ENCODE measurements at places on chromosomes 5 and 9.
A peak's percentile ranks its signal among the peaks of the same experiment; 100 is the strongest.

GRCh38 chr5:71899865-71900342 is 180.8 kb downstream of the CARTPT start:
- DNase-seq, result peak; percentile 51

DNA sequence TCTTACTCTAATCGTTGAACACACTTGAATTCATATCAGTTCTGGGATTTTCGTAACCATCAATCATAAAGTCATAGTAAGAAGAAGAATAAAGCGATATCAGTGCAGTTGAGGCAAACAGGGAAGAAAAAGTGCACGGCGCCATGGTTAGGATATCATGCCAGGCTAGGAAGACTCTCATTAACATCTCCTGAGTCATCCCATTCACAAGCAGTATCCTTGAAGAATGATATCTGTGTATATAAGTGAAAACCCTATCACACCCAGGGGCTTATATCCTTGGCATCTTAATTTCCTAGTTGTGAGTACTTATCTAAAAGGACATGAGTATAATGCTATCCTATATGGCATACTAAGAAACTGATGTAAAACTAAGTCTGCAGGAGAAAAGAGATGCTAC is 38.6 kb downstream of the NFIB start:
- DNase-seq, result no peak

DNA sequence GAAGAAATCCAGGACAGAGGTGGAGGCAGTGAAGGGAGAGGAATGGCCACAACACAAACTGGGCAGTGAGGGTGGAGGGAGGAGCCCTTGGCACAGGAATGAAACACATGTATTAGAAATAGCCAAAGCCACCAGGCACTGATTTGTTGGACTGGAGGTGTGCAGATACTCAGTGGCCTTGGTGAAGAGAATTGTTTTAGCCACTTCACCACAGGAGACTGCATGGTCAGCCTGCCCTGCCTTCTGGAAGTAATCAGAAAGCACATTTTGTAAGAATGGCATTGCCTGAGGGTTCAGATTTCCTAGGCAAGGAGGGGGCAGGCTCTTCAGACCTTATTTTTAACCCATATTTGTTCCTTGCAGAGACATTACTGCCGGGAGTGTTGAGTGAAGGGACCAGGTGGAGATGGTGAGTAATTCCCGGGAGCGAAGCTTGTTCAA is 2.2 kb downstream of the SGCD start:
- peak; percentile 64 for DNase-seq

- peak; percentile 20 for DNase-seq
Measured at GRCh38 chr9:69573651-69574050, 98.5 kb downstream of the APBA1 start.

GRCh38 chr5:121151534-121151933 is 687.4 kb downstream of the PRR16 start:
- no peak for DNase-seq

DNA sequence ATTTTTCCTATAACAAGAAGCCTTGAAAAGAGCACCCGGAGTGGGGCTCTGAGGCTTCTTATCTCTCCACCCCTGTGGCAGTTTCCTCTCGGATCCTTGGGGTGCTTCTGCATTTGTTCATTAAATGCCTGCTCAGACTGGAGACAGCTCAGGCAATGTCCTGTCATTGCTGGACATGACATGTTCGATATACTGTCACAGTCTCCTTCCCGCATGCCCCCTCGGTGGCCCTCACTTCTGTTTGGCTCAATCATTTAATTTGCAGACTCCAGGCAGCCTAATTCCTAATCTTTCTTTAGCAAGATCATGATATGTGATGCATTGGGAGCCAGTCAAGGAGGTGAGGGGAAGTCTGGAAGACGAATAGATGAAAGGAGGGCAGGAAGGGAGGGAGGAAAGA is 37.5 kb upstream of the CPEB4 start:
- no peak for DNase-seq

- DNase-seq, result no peak
Measured at GRCh38 chr9:136270173-136270705, 24.6 kb upstream of the QSOX2 start.

GRCh38 chr9:1713841-1714240 is 301.3 kb upstream of the SMARCA2 start:
- DNase-seq, result no peak

- no peak for DNase-seq
Measured at GRCh38 chr5:87948486-87948885, 320.2 kb downstream of the TMEM161B start.

- no peak for DNase-seq
Measured at GRCh38 chr5:124301850-124302249, 444.6 kb downstream of the ZNF608 start.

- DNase-seq, result no peak
Measured at GRCh38 chr5:16879650-16880049, 56.4 kb downstream of the MYO10 start.

All from RPMI7951 (cell line).